ENCODE measurements at places on chromosomes 6 and 20. TPM values are rescaled to one million over a fixed set of nuclear protein-coding genes. Genes with fewer than 3 reads are reported as not detected.
A peak's percentile ranks its signal among the peaks of the same experiment; 100 is the strongest.

The FOXC1 gene
- total RNA-seq = 11.1 TPM

The PSMB9 gene
- total RNA-seq = 3.4 TPM

The WFDC5 gene
- total RNA-seq = not detected

The ADGRG6 gene
- 1.6 TPM for total RNA-seq

The KIF13A gene
- total RNA-seq = 46.0 TPM

The ESR1 gene
- total RNA-seq = not detected

The MICA gene
- 24.0 TPM for total RNA-seq

DNA sequence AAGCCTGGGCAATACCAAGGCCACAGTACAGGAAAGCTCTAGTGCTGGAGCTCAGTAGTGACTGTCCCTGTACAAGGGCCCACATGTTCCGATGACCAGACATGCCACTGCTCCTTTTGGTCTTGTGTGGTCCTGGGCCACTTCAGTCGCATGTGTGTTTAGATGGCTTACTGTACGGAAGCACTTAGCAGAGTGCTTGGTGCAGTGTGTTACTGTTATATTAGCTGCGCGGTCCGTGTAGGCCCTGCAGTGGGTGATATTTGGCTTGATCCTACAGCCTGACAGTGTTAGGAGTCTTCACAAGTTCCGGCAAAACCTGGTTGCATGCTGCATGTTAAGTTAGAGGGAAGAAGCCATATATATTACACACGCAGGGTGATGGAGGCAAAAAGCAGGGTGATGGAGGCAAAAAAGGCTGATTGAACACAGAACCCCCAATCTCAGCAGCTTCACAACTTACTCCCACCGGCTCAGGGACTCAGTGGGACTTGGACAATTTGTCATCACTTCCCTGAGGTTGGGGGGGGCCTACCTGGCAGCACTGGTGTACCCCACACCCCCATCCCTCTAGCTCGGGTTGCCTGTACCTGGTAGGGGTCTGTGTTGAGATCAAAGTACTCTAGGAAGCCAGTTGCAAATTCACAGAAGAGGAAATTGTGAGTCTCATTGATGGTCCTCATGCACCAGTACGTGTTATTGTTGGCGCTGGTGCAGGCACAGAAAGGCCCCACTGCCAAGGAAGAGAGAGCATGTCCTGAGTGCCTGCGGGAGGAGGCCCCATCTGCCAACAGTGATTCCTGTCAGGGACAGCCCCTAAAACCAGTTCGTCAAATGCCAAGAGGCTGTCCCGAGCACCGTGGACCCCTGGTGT, 122.6 kb downstream of the SULF2 start:
- H3K36me3 ChIP-seq = peaks cover 3% of the 10 kb centered on the region
- no peak overlapping the region for H3K4me3 ChIP-seq
- no peak overlapping the region for H3K27ac ChIP-seq

DNA sequence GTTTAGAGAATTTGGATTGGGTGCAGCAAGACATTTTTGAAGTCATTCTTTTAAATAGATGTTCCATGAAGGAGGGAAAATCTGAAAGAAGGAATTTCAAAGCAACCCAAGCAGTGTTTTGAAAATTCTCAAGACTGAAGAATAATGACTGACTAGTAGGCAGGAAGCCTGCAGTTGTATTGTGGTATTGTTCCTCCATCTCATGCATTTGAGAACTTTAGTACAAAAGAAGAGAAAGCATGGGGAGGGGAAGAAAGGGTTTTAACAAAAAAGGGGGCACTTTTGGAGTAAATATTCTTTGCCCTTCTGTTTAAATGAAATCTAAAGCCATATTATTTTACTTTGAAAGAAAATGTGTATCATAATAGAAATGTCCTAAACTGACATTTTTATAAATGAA, 6.6 kb downstream of the NCOA3 start:
- DNase-seq = no peak
- no peak overlapping the region for H3K27ac ChIP-seq
- H3K4me1 ChIP-seq = 0 out of 2 replicates have a peak, but pooled peaks cover 8% of the 10 kb centered on the region
- H3K36me3 ChIP-seq = no peaks in the 10 kb centered on the region
- H3K27me3 ChIP-seq = no peaks in the 10 kb centered on the region

DNA sequence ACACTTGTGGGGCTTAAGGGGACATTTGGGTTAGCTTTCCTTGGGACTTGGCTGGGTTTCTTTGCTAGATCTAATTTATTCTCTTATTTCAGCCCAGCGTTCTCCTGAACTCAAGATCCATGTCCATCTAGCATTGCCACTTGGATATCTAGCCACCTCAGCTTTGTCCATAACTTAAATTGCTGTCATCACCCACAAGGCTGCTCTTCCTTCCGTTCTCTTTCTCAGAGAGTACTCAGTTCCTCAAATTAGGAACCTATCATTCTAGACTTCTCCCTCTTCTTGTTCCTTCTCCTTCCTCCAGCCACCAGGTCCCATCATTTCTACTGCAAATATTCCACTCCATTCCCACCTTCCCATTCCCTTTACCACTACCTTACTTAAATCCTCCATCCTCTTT, 4.3 kb downstream of the SMIM26 start:
- peaks cover 1% of the 10 kb centered on the region for H3K4me1 ChIP-seq
- no peak overlapping the region for H3K27ac ChIP-seq
- peaks cover 13% of the 10 kb centered on the region for H3K36me3 ChIP-seq
- H3K27me3 ChIP-seq = no peaks in the 10 kb centered on the region
- DNase-seq = no peak
- no peak overlapping the region for H3K4me3 ChIP-seq

- no peak overlapping the region for H3K4me3 ChIP-seq
- DNase-seq = no peak
- H3K36me3 ChIP-seq = peaks cover 23% of the 10 kb centered on the region
- no peaks in the 10 kb centered on the region for H3K27me3 ChIP-seq
These were observed 59.3 kb downstream of the SHPRH start for GRCh38 chr6:145904868-145905267.

- no peak overlapping the region for H3K27ac ChIP-seq
- H3K27me3 ChIP-seq = no peaks in the 10 kb centered on the region
- no peak for DNase-seq
- H3K4me1 ChIP-seq = no peaks in the 10 kb centered on the region
These were observed 54.7 kb upstream of the SAYSD1 start for GRCh38 chr6:39169448-39170344.

- DNase-seq = no peak
- H3K4me3 ChIP-seq = no peak overlapping the region
- no peaks in the 10 kb centered on the region for H3K4me1 ChIP-seq
- no peaks in the 10 kb centered on the region for H3K27me3 ChIP-seq
- no peaks in the 10 kb centered on the region for H3K36me3 ChIP-seq
- no peak overlapping the region for H3K27ac ChIP-seq
These were observed 368.0 kb downstream of the QKI start for GRCh38 chr6:163782436-163783003.

GRCh38 chr6:140784573-140784972, 1348.2 kb upstream of the GJE1 start:
- peaks cover 17% of the 10 kb centered on the region for H3K4me1 ChIP-seq
- DNase-seq = peak; percentile 2
- no peak overlapping the region for H3K4me3 ChIP-seq

DNA sequence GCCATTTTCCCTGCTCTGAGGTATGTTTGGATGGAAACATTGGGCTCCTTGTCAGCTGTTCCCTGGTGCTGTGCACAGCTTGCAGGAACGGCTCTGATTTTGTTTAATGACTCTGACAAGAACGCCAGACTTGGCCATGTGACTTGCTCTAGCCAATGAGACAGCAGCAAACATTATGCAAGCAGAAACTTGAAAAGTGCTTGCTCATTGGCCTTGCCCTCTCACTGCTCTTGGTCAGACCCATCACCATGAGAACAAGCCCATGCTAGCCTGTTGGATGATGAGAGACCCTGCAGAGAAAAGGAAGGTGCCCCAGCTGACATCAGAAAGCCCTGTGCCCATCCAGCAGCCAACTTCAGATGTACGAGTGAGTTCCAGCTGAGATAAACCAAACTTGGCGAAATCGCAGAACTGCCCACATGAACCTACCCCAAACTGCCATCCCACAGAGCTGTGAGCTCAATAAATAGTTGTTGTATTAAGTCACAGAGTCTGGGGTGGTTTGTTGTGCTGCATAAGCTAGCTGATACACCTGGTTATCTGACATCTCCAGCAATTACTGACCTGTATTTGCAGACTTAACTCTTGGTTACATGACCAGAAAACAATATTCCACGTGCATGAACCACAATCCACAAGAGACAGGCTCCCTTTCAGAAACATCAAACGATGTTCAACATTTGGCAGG, 96.9 kb downstream of the JPH2 start:
- no peak overlapping the region for H3K4me3 ChIP-seq
- DNase-seq = peak; percentile 60
- no peaks in the 10 kb centered on the region for H3K4me1 ChIP-seq
- no peaks in the 10 kb centered on the region for H3K36me3 ChIP-seq

All from GM23248 (cell line).